ENCODE measurements at places on chromosomes 5 and 9. TPM values are rescaled to one million over a fixed set of nuclear protein-coding genes. Genes with fewer than 3 reads are reported as not detected.

GRCh38 chr5:39520232-39520572, 95.4 kb upstream of the DAB2 start:
- DNase-seq = no peak

INVS gene
- total RNA-seq = 8.9 TPM

- DNase-seq = no peak
Observed at GRCh38 chr5:135322271-135322670, 76.8 kb downstream of the MACROH2A1 start.

IL31RA gene
- not detected for total RNA-seq

GRCh38 chr5:123814801-123815470, 303.0 kb downstream of the CSNK1G3 start:
- no peak for DNase-seq

DNA sequence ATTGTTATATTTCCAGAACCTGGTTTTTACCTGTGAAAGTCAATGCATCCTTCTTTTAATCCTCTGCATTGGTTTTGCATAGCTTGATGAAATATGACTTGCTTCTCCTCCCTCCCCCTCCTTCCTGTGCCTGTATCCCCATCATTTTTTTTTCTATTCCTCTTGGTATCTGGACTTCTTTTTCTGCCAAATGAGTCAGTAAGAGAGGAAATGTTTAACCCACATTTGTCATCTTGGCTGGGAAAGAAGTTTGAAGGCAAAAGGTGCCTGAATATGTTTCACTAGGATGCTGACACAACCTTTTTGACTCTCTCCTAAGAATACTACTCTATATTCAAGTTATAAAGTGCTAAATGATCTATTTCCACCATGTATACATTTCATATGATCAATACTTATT, 35.5 kb upstream of the CDKN2B start:
- no peak for DNase-seq

- DNase-seq = no peak
Observed at GRCh38 chr9:18668944-18669343, 195.0 kb downstream of the ADAMTSL1 start.

- DNase-seq = no peak
Observed at GRCh38 chr5:36457511-36458270, 148.7 kb upstream of the SLC1A3 start.

GRCh38 chr9:114004221-114004716, 73.8 kb downstream of the AMBP start:
- DNase-seq = no peak

GFI1B gene
- total RNA-seq = not detected

GRCh38 chr5:138141734-138142133, 2.5 kb upstream of the NME5 start:
- DNase-seq = no peak

- DNase-seq = no peak
Observed at GRCh38 chr9:135664801-135665794, 2.0 kb downstream of the LCN9 start.

CCL27 gene
- not detected for total RNA-seq

GRCh38 chr9:136392538-136393449, 7.2 kb downstream of the SNAPC4 start:
- no peak for DNase-seq

DNA sequence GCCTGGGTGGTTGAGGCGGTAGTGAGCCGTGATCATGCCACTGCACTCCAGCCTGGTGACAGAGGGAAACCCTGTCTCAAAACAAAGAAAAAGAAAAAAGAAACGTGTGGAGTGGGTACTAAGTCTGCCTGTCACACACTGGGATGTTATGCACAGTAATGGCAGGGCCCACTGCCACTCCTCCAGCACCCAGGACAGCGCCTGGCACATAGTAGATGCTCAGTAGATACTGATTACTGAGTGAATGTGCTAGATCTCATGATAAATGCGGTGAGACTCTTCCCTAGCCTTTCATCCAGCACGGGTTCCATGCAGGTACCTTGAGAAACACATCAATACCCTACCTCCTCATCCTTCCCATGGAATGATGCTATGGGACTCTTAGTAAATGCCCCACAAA, 87.4 kb upstream of the HSPA9 start:
- DNase-seq = no peak

GRCh38 chr5:100260968-100261367, 274.2 kb upstream of the FAM174A start:
- no peak for DNase-seq

- no peak for DNase-seq
Observed at GRCh38 chr5:130890610-130891009, 274.4 kb downstream of the HINT1 start.

- no peak for DNase-seq
Observed at GRCh38 chr5:137395011-137395755, 103.9 kb downstream of the SPOCK1 start.

GRCh38 chr5:17415321-17415758, 82.7 kb upstream of the TAF11L2 start:
- no peak for DNase-seq

DNA sequence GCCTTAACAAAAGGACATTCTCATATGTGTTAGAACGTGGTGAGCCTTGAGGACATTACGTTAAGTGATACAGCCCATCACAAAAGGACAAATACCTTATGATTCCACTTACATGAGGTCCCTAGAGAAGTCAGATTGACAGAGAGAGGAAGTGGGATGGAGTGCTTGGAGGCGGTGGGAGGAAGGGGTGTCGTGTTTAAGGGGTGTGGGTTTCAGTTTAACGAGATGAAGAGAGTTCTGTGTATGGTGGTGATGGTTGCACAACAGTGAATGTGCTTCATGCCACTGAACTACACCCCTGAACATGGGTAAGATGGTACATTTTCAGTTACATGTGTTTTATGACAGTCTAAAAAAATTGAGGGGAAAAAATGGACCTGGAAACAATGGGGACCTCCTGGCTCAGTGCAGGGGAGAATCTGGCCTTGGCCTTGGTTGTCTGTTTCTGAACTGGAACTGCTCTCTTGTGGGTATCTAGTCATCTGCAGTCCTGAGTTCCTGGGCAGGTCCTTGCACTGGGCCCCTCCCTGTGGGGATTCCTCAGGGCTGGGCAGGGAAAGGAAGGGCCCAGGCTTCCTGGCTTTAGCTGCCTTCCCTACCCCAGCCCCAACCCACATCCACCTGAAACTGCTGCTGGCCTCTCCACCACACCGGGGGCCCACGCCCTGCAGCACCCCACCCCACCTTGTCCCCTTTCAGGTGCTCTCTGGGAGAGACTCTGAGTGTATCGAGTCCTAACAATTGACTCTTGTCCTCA, 17.8 kb downstream of the LRRC8A start:
- no peak for DNase-seq

DNA sequence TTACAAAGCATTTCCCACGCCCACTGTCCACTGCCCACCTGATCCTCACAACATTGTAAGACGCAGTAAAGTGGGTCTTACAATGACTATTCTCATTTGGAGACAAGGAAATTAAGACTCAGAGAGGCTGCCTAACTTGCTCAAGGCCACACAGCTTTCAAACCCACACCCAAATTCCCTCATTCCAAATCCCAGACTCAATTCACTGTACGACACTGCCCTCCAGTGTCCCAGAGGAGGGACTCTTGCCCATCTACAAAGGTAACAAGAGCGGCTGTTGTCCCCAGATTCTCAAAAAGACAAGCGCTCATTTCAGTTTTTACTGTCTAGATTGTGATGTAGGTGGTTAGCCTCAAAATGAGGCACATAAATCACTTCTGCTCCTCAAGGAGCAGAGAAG, 184.6 kb downstream of the ACTL7B start:
- no peak for DNase-seq

MARVELD2 gene
- 20.8 TPM for total RNA-seq

FREM1 gene
- not detected for total RNA-seq

PCDHB8 gene
- total RNA-seq = 0.38 TPM

CCIN gene
- total RNA-seq = not detected

GALNT10 gene
- 47.2 TPM for total RNA-seq

OBP2B gene
- not detected for total RNA-seq

GRCh38 chr9:134839455-134840125, 41.0 kb upstream of the FCN2 start:
- no peak for DNase-seq

PCDHB3 gene
- 0.30 TPM for total RNA-seq

GRCh38 chr5:28523888-28524635, 1485.7 kb upstream of the CDH9 start:
- DNase-seq = no peak

DNA sequence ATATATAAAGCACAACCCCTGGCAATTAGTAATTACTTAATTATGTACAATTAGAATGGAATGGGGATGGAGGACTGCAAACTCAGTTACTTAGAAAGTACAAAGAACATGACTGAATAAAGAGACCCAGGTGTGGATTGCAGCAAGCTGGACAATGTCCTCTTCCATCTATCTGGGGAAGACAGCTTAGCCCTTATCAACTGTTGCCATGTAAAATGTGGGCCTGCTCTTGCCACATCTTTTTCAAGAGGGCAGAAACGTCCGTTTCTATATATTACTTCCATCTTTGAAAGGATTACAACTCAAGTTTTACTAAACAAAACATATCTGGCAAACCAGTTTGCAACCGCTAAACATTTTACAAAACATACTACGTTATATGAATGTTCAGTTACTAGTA, 26.2 kb downstream of the GOLPH3 start:
- DNase-seq = no peak

PCDHGA9 gene
- 5.3 TPM for total RNA-seq

GRCh38 chr5:15013654-15014463, 142.3 kb upstream of the ANKH start:
- DNase-seq = no peak

GRCh38 chr5:156411-157072, 34.8 kb upstream of the LRRC14B start:
- DNase-seq = no peak

DNA sequence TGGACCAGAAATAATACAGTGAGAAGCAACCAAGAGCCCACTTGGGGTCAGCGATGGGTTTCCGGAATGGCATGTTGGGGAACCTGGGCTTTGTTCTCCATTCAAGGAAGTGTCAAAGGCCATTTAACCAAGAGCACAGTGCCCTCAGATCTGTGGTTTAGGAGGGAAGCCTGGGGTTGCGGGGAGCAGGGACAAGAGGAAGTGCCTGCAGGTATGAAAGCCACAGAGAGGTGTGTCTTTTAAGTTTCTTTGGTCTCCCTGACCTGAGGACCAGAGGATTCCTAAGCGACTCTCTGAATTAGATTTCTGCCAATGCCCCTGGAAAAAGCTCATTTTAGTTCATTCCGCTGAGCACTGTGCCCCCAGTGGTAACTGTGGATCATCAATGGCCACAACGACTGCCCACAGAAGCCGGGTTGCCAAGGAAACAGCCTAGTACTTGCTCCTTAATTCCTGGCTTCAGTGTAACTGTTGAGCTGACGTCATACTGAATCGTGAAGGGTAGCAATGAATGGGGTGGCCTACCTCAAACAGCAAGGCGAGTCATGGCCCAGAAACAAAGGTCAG, 107.3 kb upstream of the SPIN1 start:
- no peak for DNase-seq

DNA sequence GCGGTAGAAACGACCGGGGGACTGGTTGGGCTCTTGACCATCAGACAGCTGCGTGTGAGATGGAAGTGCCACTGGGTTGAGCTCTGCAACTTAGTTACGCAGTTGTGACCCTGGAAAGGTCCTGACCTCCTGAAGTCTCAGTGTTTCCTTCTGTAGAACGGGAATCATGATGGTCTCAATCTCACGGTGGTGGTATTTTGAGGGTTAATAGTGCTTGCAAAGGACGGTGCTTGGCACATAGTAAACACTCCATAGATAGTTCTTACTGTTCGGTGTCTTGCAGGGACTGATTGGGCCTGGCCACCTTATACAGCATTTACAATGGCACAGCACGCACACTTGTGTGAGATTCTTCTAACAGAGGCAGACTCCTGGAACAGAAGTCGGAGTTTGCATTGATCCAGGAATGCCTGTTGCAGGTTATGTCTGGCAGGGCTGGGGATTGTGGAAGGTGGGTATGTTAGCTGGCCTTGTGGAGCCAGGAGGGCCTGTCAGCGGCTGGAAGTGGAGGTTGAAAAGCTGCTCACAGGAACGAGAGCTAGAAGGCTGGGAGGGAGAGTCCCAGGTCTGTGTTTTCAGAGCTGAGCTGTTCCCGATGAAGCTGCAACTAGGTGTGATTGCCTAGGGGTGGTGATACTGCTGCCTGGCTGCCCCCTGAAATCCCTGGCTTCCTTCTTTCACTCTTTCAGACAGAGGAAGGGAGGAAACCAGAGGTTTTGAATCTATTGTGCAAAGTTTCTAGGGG, 962 bp upstream of the TXN start:
- no peak for DNase-seq

GRCh38 chr9:115194216-115194615, 76.3 kb upstream of the TNC start:
- DNase-seq = no peak

DNA sequence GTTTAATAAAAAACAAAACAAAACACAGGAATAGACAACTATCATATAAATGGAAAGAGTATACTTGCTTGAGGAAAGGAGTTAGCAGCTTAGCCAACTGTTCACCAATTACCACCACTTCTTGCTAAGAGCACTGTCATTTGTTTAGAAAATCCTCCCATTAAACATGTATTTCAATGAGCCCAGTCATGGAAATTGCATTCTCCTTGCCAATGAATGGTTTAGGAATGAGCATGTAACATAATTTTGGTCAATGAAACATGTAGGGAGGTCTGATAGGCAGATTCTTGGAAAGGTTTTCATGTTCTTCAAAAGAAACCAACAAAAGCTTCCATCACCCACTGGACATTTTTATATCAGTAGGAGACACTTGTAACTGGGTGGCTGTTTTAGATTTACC, 502.8 kb upstream of the PAPPA start:
- DNase-seq = no peak

- DNase-seq = no peak
Observed at GRCh38 chr9:120733190-120733589, 18.9 kb upstream of the MEGF9 start.

CER1 gene
- total RNA-seq = not detected

HTR4 gene
- not detected for total RNA-seq

DNA sequence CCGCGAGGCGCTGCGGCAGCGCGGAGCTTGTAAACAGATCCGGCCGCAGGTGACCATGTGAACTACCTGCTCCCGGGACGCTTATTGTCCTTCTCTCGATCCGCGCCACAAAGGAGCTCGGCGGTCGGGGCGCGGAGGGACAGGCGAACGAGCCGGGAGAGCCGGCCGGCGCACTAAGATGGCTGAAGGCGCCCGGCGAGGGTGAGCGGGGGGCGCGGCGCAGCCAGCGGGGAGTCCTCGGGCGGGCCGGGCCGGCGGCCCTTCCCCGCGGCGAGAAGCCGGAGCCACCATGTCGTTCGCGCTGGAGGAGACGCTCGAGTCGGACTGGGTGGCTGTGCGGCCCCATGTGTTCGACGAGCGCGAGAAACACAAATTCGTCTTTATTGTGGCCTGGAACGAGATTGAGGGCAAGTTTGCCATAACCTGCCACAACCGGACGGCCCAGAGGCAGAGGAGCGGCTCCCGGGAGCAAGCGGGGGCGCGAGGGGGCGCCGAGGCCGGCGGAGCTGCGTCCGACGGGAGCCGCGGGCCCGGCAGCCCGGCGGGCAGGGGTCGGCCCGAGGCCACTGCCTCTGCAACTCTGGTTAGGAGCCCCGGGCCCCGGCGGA, 535 bp downstream of the JMY start:
- DNase-seq = no peak

AGXT2 gene
- not detected for total RNA-seq

DNA sequence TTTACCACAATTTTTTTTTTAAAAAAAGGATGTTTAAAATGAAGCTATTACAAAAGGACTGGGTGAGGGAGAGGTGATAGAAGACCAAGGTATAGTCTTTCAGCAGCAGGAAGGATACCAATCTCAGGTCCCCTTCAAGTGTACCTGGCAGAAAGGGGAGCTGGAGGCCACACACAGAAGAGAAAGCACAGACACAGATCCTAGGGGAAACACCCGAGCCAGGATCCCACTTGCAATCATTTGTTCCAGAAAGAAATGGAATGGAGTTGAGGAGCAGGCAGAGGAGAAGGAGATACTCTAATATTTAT, 5.6 kb downstream of the GNPDA1 start:
- DNase-seq = no peak
